ENCODE measurements at places on chromosomes 4 and X. TPM values are rescaled to one million over a fixed set of nuclear protein-coding genes. Genes with fewer than 3 reads are reported as not detected.

DNA sequence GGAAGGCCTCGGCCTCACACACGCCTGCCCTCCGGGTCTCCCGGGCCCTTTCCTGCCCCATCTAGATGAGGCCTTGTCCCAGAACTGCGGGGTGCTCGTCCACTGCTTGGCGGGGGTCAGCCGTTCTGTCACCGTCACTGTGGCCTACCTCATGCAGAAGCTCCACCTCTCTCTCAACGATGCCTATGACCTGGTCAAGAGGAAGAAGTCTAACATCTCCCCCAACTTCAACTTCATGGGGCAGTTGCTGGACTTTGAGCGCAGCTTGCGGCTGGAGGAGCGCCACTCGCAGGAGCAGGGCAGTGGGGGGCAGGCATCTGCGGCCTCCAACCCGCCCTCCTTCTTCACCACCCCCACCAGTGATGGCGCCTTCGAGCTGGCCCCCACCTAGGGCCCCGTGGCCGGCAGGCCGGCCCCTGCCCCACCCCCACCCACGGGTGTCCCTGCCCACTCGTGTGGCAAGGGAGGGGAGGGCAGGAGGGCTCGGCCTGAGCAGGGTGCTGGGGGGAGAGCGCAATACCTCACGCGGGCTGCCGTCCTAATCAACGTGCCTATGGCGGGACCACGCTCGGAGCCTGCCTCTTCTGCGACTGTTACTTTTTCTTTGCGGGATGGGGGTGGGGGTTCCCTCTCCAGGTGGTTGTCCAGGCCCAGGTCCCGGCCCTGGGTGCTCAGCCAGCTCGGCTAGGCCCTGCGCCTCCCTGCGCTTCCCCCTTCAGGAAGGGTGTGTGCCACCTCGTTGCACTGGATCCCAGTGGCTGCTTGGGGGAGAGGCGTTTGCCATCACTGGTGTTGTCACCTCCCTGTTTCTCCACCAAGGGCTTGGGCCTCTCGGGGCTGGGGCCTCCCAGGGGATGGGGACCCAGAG, 3.1 kb downstream of the DUSP9 start:
- DNase-seq, result no peak

DNA sequence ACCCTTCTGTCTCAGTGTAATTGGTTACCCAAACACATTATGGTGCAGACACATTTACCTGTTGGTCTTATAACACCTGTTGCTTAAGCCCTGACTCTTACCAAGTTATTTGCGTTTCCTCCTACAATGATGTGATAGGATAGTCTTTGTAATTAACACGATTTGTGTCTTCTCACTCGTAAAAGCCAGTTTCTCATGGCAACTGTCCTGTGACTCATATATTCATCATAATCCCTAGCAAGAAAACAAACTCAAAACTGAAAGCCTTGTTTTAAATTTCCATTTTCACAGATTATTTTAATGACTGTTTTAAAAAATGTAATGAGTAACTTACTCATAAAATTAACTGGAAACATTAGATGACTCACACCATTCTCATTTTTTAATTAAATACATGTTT, 495.2 kb downstream of the NLGN4X start:
- no peak for DNase-seq

GRCh38 chr4:165692082-165692481, 181.0 kb upstream of the TLL1 start:
- DNase-seq, result no peak

DNA sequence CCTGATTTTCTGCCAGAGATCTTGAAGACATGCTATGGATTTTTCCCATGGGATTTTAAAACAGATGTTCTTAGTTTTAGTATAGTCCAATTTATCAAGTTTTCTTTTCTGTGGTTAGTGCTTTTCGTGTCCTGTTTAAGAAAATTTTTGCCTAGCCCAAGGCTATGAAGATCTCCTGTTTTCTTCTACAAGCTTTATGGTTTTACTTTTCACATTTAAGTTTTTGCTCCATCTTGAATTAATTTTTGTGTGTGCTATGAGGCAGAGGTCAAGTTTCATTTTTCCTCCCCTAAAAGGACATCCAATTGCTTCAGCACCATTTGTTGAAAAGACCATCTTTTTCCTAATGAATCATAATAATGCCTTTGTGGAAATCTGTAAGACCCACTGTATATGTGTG, 65.6 kb downstream of the POLR2B start:
- DNase-seq, result no peak

- DNase-seq, result no peak
Measured at GRCh38 chrX:56762220-56762619, 33.2 kb downstream of the NBDY start.

DNA sequence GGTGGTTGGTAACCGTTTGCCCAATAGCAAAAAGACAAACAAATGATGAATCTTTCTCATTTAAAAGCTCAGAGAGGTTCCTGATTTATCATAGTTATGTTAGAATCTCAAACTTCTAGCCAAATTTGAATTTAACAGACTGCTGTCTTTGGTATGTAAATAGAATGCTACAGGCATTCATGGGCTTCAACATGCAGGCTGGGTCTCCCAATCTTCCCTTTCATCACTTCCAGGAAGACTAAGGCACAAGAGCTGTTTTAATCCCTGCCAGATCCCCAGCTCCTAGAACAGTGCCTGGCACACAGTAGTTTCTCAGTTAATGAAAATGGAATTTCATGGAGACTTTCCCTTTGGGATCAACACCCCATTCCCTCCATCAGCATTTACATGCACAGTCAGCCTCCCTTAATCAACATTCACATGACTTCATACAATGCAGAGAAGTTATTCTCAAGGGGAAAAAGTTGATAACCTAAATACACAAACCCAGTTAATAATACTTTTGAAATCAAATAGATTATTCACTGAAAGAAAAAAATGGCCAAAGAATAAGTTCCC, 107.6 kb upstream of the C1QTNF7 start:
- no peak for DNase-seq

- DNase-seq, result peak; percentile 21
Measured at GRCh38 chr4:176034499-176034898, 31.1 kb upstream of the WDR17 start.

DNA sequence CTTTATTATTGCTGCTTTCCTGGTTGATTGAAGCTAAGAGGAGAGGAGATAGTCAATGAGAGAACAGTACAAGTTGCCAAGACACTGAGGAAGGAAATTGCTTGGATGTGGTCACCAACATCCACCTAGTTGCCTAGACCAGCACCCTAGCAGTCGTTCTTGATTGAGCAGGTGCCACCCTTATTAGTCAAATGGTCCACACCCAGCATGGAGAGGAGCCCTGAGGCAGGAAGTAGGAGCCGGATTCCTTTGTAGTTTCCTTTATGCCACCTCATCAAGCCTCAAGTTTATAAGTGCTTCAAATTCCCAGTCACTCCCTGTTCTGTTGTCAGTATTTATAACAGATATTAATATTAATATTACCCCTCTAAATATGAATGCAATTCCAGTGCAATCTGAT, 19.1 kb downstream of the PAGE2 start:
- no peak for DNase-seq

GRCh38 chrX:110420771-110421499, 62.3 kb downstream of the RTL9 start:
- DNase-seq, result no peak

GRCh38 chrX:39309018-39309635, 507.9 kb downstream of the MID1IP1 start:
- DNase-seq, result peak; percentile 37

DNA sequence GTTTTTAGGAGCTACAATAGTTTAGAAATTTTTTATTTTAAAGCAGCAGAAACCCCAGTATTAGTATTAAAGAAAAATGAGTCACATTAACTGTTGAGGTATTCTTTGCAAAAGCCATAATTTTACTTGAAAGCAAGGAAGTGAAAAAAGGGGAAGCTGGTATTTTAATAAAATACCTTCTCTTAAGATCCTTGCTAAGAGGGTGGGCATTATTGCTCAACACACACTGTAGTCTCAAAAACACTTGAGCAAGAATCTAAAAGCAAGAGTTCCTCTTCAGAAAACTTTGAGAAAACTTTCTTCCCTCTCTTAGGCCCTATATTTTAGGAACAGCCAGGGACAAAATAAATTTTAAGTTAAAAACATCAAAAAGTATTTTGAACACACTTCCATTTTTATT, 259.4 kb upstream of the DIAPH2 start:
- no peak for DNase-seq

- DNase-seq, result no peak
Measured at GRCh38 chr4:5462254-5462835, 246.0 kb downstream of the EVC2 start.

GRCh38 chr4:101328063-101328602, 19.2 kb downstream of the PPP3CA start:
- DNase-seq, result no peak

DNA sequence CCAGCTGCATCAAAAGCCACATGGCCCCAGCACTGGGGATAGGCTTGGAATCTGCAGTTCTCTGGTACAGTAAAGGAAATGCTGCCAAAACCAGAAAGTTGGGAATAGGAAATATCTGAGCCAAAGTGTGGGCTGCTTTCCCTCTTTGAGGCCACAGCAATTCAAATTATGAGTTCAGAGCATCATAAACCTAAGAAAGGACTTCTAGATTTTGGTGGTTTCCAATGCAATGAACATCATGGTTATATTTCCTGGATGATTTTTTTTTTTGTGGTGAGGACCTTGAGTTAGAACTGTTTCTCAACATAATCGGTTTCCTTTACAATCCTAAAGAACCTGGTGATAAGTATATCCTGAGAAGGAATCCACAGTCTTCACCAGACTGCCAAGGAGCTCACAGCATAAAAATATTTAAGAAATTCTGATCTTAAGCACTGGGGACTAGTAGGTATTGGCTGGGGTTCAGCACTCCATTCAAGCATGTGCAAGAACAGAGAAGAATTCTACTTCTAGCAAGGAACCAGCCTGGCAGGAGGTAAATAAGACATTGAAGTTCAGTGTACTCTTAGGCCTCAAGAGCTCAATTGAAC, 29.8 kb upstream of the ARHGAP24 start:
- DNase-seq, result no peak

- DNase-seq, result no peak
Measured at GRCh38 chr4:21973850-21974249, 25.3 kb upstream of the KCNIP4 start.

DNA sequence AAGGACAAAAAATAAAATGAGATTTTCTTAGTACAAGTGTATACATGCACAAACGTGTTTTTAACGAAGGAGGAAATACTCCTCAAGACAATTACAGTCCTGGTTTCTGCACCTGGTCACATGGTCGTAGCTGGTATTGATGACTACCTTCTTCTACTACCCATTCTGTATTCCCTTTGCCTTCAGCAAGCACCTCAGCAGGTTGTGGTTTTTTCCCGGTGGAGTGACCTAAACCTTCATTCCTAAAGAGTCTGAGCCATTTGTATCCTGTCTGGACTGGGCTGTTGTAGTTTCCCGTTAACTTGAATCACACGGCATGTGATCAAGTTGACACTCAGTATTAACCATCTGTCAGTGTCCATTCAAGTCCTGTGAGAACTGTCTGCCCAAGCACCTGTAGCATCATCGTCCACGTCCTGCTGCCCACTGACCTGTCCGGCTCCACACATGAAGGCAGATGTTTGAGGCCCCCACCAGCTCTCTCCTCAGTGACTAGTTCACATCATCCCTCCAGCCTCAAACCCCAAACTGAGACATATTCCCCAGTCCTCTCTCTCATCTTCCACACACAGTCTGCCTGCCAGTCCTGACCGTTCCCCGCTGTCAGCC, 31.1 kb upstream of the TBC1D14 start:
- no peak for DNase-seq

DNA sequence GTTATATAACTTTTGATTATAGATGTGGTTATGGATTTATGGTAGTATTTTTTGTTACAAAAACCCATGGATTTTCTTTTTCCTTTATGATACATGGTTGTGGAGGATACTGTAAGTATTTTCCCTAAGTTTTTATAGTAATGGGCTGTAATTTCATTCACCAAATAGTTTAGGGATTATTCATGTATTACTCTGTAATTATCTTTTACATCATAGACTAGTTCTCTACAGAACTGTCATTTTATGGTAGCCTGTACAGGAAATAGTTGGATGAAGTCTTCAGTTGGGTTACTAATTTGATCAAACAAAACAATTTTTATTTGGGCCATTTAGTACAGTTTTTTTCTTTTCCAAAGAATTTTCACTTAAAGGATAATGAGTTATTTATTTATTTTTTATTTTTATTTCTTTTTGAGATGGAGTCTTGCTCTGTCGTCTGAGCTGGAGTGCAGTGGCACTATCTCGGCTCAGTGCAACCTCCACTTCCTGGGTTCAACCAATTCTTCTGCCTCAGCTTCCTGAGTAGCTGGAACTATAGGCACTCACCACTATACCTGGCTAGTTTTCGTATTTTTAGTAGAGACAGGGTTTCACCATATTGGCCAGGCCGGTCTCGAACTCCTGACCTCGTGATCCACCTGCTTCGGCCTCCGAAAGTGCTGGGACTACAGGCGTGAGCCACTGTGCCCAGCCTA, 42.1 kb downstream of the RBPJ start:
- no peak for DNase-seq

GRCh38 chrX:16138108-16138427, 14.7 kb downstream of the GRPR start:
- DNase-seq, result no peak

DNA sequence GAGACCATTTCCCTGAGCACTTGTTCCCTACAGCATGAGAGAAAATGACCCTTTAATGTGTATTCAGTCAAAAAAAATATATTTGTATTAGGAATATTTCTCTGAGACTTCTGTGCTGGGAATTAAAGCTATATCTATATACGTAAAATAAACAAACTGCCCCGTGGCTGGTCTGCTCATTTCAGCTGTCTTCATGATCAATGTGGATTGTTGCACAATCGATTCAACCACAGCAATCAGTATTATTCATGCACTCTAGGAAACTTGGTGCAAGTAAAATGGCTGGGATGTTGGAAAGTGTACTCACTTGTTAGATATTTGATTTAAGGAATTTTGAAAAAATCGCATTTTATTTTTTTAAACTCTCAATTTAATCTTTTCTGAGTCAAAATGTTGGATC, 307.9 kb upstream of the ZFP42 start:
- no peak for DNase-seq

- no peak for DNase-seq
Measured at GRCh38 chrX:151515237-151515636, 48.2 kb upstream of the PASD1 start.

The AWAT2 gene
- 0.88 TPM for total RNA-seq

The DGKQ gene
- 21.5 TPM for total RNA-seq

The JAKMIP1 gene
- not detected for total RNA-seq

The P2RY10 gene
- total RNA-seq, result not detected

The MAB21L2 gene
- not detected for total RNA-seq

The SSX4 gene
- total RNA-seq, result not detected

The FAM149A gene
- total RNA-seq, result 1.6 TPM

The FAM47C gene
- total RNA-seq, result not detected
